Activated T-helper 17 cell treated with anti-CD3 and anti-CD28 coated beads, Interleukin-2, amount 50 U/mL, for 72 hours (primary cell): ENCODE measurements at places on chromosomes 12 and 14.

DNA sequence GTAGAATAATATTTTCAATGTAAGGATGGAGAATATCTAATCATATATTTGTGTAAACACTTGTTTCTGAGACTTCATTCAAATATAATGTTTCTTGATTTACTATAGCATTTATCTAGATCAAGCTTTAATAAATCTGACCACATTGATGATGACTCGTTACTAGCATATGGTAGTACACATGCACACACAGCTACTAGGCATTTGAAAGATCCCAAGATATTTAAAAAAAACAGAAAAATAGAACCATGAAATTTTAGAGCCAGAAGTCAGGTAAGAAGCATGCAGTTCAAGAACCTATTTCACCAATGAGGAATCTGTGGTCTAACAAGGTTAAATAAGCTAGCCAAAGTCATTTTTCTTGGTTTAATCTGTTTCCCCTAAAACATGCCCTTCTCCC, 32.0 kb downstream of the DCP1B start:
- H3K27me3 ChIP-seq: no peaks in the 10 kb centered on the region
- no peak overlapping the region for H3K27ac ChIP-seq
- H3K36me3 ChIP-seq: peaks cover 5% of the 10 kb centered on the region
- ATAC-seq: no peak

- no peak for ATAC-seq
- H3K27ac ChIP-seq: no peak overlapping the region
- peaks cover 5% of the 10 kb centered on the region for H3K36me3 ChIP-seq
- H3K4me1 ChIP-seq: peaks cover 17% of the 10 kb centered on the region
- no peaks in the 10 kb centered on the region for H3K27me3 ChIP-seq
Observed at GRCh38 chr14:93317210-93317874, 15.5 kb downstream of the BTBD7 start.

DNA sequence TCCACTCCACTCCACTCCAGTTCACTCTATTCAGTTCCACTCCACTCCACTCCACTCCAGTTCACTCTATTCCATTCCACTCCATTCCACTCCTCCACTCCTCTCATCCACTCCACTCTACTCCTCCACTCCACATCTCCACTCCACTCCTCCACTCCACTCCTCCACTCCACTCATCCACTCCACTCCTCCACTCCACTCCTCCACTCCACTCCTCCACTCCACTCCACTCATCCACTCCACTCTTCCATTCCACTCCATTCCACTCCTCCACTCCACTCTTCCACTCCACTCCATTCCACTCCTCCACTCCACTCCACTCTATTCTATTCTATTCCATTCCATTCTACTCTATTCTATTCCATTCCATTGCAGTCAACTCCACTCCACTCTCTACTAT, 9.8 kb downstream of the SERPINA5 start:
- H3K27ac ChIP-seq: no peak overlapping the region
- H3K36me3 ChIP-seq: no peaks in the 10 kb centered on the region
- H3K4me1 ChIP-seq: peaks cover 4% of the 10 kb centered on the region
- peaks cover 24% of the 10 kb centered on the region for H3K27me3 ChIP-seq
- ATAC-seq: no peak
- H3K4me3 ChIP-seq: no peak overlapping the region

- ATAC-seq: no peak
- H3K4me3 ChIP-seq: no peak overlapping the region
- H3K4me1 ChIP-seq: peaks cover 5% of the 10 kb centered on the region
- H3K27me3 ChIP-seq: no peaks in the 10 kb centered on the region
Observed at GRCh38 chr12:123041811-123042655, 61.6 kb downstream of the ARL6IP4 start.

DNA sequence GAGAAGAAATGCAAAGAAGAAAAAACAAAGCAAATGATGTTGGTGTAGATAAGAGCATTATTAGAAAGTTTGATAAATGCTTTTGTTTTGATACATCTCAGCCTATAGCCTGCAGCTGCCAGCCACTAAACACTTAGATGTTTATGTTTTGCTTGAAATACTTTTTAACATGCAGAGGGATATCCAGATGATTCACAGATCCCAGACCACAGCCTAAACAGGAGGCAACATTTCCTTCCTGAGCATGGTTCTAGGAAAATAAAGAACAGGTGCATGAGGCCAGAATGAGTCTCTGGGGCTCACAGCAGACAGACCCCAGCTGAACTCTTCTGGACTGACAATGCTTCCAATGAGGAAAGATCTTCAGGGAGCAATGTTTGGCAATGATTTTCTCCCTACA, 103.7 kb upstream of the EEA1 start:
- H3K27ac ChIP-seq: no peak overlapping the region
- no peak for ATAC-seq

- H3K27me3 ChIP-seq: no peaks in the 10 kb centered on the region
- H3K36me3 ChIP-seq: no peaks in the 10 kb centered on the region
- no peak for ATAC-seq
- H3K4me1 ChIP-seq: peaks cover 5% of the 10 kb centered on the region
Observed at GRCh38 chr14:22664261-22664660, 20.1 kb upstream of the OR6J1 start.

- H3K36me3 ChIP-seq: no peaks in the 10 kb centered on the region
- H3K27me3 ChIP-seq: peaks cover 16% of the 10 kb centered on the region
- no peak overlapping the region for H3K4me3 ChIP-seq
- peak; percentile 69 for ATAC-seq
- no peaks in the 10 kb centered on the region for H3K4me1 ChIP-seq
Observed at GRCh38 chr14:59126714-59127436, 61.6 kb upstream of the DAAM1 start.
